ENCODE measurements at places on chromosomes 11 and 22.

- DNase-seq: no peak
Measured at GRCh38 chr11:71193431-71193830, 58.9 kb downstream of the SHANK2 start.

DNA sequence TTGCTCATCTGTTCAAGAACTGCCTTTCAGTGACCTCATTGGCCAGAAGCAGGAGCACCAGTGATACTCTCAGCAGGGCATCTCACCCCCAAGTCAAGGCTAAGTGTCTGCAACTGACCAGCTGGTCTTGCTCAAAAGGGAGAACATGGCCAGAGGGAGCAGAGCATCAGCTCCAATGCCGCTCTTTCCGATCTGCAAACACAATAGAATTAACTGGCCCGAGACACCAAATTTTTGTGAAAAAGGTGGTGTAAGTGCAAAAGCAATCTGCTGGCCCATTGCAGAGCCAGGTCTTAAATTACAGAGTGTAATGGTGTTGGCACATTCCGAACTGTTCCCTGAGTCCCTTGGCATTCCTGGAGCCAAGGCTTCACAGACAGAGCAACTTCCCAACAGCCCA is 97.0 kb downstream of the PKNOX2 start:
- no peak for DNase-seq

DNA sequence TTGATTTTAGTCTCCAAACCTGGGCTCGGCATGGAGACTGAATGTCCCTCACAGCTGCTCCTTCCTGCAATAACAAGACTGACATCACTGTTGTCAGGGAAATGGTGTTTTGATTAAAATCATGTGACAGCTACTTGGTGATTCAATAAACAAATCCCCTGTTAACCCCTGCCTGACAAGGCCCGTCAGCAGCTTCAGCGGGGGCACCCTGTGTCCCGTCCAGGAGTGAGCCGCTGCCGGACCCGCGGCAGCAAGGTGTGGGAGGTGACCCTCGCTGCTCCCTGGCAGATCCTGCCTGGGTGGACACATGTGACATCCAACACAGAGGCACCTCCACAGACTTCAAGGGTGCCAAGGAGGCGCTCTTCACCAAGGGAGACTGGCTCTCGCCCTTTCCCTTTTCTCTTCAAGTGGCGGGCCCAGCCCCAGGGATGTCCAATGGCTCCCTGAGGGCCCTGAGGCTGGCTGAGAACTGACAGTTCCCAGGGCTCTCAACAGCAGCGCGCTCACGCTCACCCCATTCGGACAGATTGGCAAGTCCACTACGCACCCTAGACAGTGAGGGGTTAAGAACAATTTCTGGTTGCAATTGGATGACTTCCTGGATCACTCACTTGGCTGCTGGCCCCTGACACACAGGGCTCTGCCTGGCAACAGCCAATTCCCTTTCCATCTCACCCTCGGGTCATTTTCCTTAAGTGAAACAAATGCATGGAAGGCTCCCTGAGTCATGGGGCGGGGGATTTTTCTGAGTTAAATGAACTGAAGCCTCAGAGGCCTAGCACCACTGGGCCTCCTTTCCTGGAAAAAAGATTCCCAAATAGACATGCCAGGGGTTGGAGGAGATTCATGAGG is 30.7 kb downstream of the PPP2R1B start:
- peak; percentile 98 for DNase-seq

DNA sequence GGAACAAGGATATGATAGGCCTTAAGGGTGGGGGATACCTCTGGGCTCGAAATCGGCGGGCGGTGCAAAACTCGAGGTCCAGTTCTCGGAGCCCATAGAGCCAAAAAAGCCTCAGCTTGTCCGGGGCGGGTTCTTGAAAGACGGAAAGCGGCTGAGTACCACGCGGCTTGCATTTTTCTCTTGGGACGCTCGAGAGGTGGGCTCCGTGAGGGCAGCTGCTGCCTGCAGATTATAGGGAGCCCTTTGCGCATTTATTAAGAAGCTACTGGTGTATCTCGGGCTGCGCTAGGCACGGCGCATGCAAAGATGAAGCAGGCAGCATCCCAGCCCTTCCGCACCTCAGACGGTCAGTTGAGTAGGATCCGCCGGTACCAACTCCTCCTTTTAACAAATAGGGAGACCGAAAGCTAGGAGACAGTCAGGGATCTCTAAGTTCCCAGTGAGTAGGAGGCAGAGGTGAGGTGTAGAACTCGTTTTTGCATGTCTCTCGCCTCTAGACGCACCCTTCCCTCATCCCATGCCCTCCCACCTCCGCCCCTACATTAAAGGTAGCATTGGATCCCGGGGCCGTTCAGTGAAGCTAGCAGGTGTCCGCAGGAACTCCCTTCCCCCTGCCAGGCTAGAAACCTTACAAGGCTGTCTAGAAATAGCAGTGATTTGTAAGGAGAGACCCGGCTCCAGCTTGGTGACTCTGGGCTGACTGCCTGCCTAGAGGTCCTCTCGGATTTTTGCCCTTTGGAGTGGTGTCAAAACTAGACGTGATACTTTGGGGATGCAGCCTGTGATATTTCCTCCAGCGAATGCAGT is 768 bp downstream of the LDHA start:
- DNase-seq: no peak

GRCh38 chr11:105592035-105592434 is 17.8 kb upstream of the GRIA4 start:
- no peak for DNase-seq

DNA sequence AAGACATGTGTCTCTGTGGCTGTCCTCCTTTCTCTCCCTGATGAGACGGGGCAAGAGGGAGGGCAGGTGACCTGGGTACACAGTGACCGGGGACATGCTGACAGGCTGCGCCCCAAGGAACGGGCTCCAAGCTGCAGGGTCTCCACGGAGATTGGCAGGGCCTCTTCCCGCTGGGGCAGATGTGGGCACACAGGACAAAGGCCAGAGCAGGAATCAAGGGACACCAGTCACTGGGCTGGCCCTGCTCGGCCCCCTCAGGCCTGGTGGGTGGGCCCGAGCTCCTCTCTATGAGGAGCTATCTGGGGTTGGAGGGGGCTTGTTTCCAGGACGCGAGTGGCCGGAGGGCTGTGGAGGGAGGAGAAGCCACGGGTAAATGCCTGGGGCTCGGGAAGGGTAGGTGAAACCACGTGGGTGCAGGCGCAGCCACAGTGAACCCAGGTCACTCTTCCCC is 11.2 kb downstream of the PNPLA5 start:
- DNase-seq: no peak
